ENCODE measurements at places on chromosomes 2 and 18. TPM values are rescaled to one million over a fixed set of nuclear protein-coding genes. Genes with fewer than 3 reads are reported as not detected.

Gene IL1RN
- 21.2 TPM for total RNA-seq

Gene SPEG
- 0.18 TPM for total RNA-seq

DNA sequence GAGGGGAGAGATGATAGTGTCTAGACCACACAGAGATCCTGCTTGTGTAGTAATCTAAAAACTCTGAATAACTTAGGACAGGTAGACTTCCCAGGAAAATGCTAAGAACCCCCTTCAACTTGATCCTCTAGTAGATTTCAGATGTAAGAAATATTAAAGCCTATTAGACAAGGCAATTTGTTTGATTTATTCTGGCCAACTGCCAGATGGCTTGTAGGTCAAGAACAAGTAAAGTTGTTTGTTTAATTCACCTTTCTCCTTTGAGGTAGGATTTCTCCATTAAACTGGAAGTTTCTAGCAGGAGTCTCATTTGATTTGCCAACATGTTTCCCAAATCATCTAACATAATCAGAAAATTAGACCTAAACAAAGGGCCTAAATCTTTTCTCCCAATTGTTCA is 48.6 kb downstream of the SH3RF3 start:
- no peak overlapping the region for H3K4me3 ChIP-seq
- no peak for DNase-seq
- no peaks in the 10 kb centered on the region for H3K36me3 ChIP-seq
- no peaks in the 10 kb centered on the region for H3K4me1 ChIP-seq
- no peak overlapping the region for H3K27ac ChIP-seq

DNA sequence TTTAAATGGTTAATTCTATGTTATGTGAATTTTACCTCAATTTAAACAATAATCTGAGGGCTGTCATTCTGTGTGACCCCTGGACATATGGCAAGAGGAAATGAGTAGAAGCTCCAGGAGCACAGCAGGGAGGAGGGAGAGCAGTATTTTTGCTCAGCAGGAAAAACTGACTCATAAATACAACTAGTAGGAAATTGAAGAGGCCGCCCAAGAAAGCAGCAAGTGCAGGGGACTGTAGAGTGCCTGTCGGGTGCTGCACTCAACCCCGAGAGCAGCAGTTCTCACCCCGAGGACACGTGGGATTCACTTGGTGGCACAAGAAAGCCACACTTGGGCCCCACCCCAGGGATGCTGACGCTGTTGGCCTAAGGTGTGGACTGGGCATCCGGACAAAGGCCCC is 60.8 kb downstream of the NPAS2 start:
- DNase-seq = no peak
- peaks cover 73% of the 10 kb centered on the region for H3K4me1 ChIP-seq
- no peaks in the 10 kb centered on the region for H3K27me3 ChIP-seq
- peak overlapping the region; percentile 73 for H3K27ac ChIP-seq
- no peak overlapping the region for H3K4me3 ChIP-seq
- 0 out of 2 replicates have a peak, but pooled peaks cover 2% of the 10 kb centered on the region for H3K36me3 ChIP-seq

Gene SH2D6
- total RNA-seq = 0.29 TPM

DNA sequence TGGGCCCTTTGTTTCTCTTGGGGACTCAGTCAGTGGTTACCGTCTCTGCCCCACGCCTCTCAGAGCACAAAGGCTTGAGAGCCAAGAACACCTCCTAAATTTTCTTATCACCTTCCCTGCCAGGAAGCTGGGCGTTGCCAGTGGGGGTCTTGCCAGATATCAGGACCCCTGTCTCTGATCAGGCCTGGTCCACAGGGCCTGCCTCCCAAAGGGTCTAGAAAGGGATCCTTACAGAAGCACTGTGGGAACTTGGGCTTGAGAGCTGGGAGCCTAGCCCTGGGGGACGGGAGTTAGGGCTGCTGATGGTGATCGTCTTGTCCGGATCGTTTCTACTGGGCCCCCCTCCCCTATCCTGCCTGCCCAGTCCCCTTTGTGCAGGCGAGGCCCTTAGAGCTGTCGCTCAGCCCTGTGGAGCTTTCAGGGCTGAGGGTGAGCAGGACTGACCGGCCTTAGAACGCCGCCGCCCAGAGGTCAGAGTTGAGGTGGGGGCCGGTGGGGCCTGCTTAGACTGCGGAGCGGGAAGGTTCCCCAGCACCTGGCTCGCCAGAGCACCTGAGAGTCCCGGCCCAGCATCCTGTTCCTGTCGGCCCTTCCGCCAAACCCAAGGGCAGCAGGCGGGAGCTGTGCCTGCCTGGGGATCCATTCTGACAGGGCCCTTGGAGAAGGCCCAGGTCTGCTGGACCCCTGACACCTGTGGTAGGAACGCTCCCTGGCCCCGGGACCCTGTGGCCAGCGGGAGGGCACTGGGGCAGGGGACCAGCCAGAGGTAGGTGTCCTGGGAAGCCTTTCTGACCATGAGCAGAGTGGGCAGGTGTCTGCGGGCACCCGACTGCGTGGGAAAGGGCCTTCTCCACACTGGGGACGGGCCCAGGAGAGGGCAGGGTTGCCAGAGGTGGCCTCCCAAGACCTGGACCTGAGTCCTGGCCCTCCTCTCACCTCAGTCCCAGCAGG is 956 bp downstream of the ESPNL start:
- DNase-seq = no peak
- no peak overlapping the region for H3K4me3 ChIP-seq

- H3K4me3 ChIP-seq = no peak overlapping the region
- H3K27ac ChIP-seq = no peak overlapping the region
- DNase-seq = no peak
- no peaks in the 10 kb centered on the region for H3K36me3 ChIP-seq
- no peaks in the 10 kb centered on the region for H3K4me1 ChIP-seq
Measured at GRCh38 chr18:59758106-59758505, 60.9 kb upstream of the CCBE1 start.

- no peak overlapping the region for H3K4me3 ChIP-seq
- H3K36me3 ChIP-seq = no peaks in the 10 kb centered on the region
- H3K27ac ChIP-seq = no peak overlapping the region
- no peaks in the 10 kb centered on the region for H3K4me1 ChIP-seq
Measured at GRCh38 chr2:29780906-29781305, 140.5 kb downstream of the ALK start.

DNA sequence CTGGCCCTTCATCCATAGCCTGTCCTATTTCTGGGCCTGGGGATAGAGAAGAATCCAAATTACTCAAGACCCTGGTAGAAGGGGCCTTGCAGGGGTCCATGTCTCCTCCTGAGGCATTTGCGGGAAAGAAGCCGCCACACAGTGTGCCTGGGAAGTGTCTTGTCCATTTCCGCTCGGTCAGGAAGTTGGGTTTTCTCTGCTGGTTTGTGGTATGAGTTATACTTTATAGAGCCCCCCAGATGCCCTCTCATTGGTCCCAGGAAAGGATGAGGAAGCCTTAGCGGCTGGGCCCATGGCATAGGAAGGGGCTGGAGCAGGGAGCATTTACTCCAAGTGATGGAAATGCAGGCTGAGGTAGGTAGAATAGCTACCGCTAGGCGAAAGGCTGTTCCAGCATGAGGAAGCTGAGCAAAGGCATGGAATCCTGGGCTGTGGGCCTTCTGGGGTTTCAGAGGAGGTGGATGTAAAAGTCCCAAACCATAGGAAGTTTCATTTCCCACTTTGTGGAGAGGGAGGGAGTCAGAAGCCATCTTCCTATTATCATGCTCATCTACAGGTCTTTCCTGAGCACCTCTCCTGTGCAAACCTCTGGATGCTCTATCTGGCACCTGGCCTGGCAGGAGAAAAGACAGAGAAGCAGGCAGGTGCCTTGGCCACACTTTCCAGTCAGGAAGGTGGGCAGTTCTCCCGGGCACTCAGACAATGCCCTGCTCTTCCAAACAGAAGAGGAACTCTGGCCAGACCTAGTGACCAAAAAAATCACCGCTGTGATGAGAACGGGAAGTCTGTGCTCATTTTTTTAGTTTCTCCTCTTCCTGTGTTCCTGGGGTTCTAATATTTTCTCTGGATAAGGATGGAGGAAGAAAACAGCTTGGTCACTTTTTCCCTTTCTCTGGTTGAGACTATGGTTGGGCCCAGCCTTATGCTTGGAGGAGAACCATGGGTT is 2.6 kb upstream of the CD207 start:
- H3K4me1 ChIP-seq = peaks cover 8% of the 10 kb centered on the region
- no peak overlapping the region for H3K27ac ChIP-seq
- DNase-seq = no peak
- no peaks in the 10 kb centered on the region for H3K27me3 ChIP-seq
- no peaks in the 10 kb centered on the region for H3K36me3 ChIP-seq

GRCh38 chr18:67222887-67223286 is 293.6 kb downstream of the DSEL start:
- no peaks in the 10 kb centered on the region for H3K4me1 ChIP-seq
- no peaks in the 10 kb centered on the region for H3K36me3 ChIP-seq
- DNase-seq = no peak
- no peak overlapping the region for H3K4me3 ChIP-seq
- H3K27ac ChIP-seq = no peak overlapping the region

Gene SLC23A3
- total RNA-seq = 0.38 TPM

Gene CABYR
- 0.38 TPM for total RNA-seq

Gene HOXD12
- not detected for total RNA-seq

Gene KLHL29
- not detected for total RNA-seq

- H3K4me3 ChIP-seq = no peak overlapping the region
- no peak overlapping the region for H3K27ac ChIP-seq
- H3K27me3 ChIP-seq = no peaks in the 10 kb centered on the region
Measured at GRCh38 chr18:46054956-46055837, 16.9 kb downstream of the PSTPIP2 start.

- no peak overlapping the region for H3K27ac ChIP-seq
- no peak for DNase-seq
- H3K36me3 ChIP-seq = peaks cover 2% of the 10 kb centered on the region
- no peaks in the 10 kb centered on the region for H3K27me3 ChIP-seq
- H3K4me1 ChIP-seq = no peaks in the 10 kb centered on the region
Measured at GRCh38 chr2:235989591-235989990, 178.6 kb downstream of the GBX2 start.

DNA sequence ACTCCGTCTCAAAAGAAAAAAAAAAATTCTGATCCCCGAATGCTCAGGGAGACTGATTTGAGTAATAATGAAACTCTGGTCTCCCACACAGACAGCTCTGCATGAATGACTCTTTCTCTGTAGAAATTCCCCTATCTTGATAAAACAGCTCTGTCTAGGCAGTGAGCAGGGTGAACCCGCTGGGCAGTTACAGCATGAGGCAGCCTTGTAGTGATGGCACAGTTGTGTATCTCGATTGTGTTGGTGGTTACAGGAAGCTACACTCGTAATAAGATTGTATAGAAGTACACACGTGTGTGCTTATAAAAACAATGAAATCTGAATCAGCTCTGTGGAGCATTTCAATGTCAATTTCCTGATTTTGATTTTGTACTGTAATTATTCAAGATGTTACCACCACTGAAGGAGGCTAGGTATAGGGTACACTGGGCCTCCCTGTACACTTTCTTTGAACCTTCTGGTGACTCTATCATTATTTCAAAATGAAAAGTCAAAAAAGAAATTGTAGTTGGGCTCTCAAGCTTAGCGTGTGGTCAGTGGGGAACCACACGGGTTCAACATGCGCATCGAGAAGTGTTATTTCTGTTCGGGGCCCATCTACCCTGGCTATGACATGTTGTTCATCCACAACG is 34.9 kb upstream of the ATP8B1 start:
- no peaks in the 10 kb centered on the region for H3K36me3 ChIP-seq
- H3K27ac ChIP-seq = no peak overlapping the region
- H3K4me3 ChIP-seq = no peak overlapping the region
- DNase-seq = no peak

Gene APLF
- 2.2 TPM for total RNA-seq

Gene TTC27
- 65.1 TPM for total RNA-seq

GRCh38 chr18:62736077-62736855 is 20.9 kb downstream of the PHLPP1 start:
- DNase-seq = no peak
- H3K4me3 ChIP-seq = no peak overlapping the region
- peaks cover 2% of the 10 kb centered on the region for H3K36me3 ChIP-seq
- no peaks in the 10 kb centered on the region for H3K27me3 ChIP-seq

- H3K27ac ChIP-seq = no peak overlapping the region
- DNase-seq = peak; percentile 12
- no peaks in the 10 kb centered on the region for H3K36me3 ChIP-seq
- H3K4me3 ChIP-seq = no peak overlapping the region
- H3K27me3 ChIP-seq = no peaks in the 10 kb centered on the region
- H3K4me1 ChIP-seq = no peaks in the 10 kb centered on the region
Measured at GRCh38 chr18:34867520-34867919, 157.4 kb downstream of the DTNA start.

Gene GNAL
- 1.4 TPM for total RNA-seq

DNA sequence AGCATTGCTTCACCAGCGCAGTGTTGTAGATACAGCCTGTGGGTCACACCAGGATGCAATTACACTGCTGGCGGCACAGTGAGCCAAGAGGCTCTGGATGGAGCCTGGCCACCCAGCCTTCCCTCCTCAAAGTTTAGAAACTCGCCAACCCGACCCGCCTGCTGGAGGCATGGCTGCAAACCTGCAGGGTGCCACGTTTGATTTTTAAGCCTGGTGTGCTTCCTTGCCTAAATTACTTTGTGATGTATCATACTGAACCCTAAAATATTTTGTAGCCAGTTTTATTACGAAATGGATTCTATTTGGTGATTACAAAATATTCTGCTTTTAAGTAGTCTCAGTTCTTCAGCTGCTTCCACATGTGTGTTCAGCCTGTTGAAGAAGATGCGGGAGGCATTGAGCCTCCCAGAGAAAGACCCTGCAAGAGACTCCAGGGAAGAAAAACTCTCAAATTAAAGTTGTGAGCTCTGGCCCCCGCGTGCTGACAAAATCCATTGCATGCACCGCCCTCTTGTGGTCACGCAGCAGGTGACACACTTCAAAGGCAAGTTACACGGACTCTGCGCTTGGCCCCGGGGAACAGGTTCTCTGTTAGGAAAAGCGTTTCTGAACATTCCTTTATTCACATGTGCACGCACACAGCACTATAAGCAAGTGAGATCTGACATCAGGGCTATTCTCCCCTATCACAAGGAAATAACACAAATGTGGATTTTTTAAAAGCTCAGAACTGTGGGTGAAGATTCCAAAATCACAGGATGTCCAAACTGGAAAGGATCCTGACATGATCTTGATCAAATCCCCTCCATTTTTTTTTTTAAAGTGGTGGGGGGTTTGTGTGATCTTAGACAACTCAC is 63.0 kb upstream of the TWIST2 start:
- DNase-seq = peak; percentile 48
- no peak overlapping the region for H3K4me3 ChIP-seq
- H3K27ac ChIP-seq = no peak overlapping the region
- peaks cover 2% of the 10 kb centered on the region for H3K27me3 ChIP-seq

- H3K27ac ChIP-seq = no peak overlapping the region
- DNase-seq = no peak
- peaks cover 8% of the 10 kb centered on the region for H3K4me1 ChIP-seq
- 0 out of 3 replicates have a peak, but pooled peaks cover 2% of the 10 kb centered on the region for H3K27me3 ChIP-seq
Measured at GRCh38 chr2:41720331-41721251, 327.2 kb upstream of the PKDCC start.

- H3K4me1 ChIP-seq = peaks cover 16% of the 10 kb centered on the region
- no peak overlapping the region for H3K4me3 ChIP-seq
- H3K27ac ChIP-seq = no peak overlapping the region
- no peak for DNase-seq
- H3K27me3 ChIP-seq = no peaks in the 10 kb centered on the region
Measured at GRCh38 chr2:224518806-224519580, 66.2 kb downstream of the CUL3 start.

DNA sequence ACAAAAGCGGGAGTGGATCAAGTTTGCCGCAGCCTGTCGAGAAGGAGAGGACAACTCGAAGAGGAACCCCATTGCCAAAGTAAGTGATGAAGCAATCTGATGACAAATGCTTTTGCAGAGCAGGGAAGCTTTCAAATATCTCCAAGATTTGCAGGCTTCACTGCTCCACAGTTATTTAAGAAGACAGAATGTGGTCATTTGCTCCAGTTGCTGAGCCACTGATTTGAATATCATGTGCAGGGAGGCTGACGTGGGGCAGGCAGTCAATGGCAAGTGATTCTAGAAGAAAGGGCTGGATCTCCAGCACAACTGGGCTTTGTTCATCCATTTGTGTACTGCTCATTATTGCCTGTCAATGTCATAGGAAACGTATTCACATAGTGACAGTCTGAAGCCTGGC is 10.2 kb downstream of the DSG4 start:
- H3K4me1 ChIP-seq = peaks cover 15% of the 10 kb centered on the region
- no peak overlapping the region for H3K4me3 ChIP-seq
- no peaks in the 10 kb centered on the region for H3K36me3 ChIP-seq

Data from HepG2 (cell line).